ENCODE measurements at places on chromosomes 2 and 18.

GRCh38 chr18:58896268-58896667, 31.6 kb downstream of the ZNF532 start:
- no peak for DNase-seq

DNA sequence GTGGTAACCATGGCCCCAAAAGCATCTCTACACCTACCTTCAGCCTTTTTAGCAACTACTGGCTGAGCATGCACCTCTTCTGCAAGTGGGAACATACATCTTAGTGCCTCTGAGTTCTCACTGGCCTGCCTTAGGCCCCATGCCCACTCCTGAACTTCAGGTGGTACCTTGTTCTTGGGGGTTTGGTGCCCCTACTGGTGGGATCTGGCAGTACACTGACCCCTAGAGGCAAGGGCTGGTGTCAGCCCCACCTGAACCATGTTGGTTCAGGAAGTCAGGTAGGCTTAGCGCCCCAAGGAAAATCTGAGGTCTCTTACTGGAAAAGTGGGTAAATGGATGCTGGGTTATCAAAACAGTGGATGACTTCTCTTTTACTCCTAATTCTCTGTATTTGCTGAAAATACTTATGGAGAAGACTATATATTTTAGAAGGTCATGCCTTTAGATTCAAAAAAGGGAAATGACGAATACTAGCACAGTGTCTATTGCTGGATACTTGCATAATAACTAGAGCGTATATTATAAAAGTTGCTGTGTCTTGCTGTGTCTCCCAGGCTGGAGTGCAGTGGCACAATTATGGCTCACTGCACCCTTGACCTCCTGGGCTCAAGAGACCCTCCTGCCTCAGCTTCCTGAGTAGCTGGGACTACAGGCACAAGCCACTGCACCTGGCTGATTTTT, 84.6 kb downstream of the RAB31 start:
- DNase-seq: no peak

DNA sequence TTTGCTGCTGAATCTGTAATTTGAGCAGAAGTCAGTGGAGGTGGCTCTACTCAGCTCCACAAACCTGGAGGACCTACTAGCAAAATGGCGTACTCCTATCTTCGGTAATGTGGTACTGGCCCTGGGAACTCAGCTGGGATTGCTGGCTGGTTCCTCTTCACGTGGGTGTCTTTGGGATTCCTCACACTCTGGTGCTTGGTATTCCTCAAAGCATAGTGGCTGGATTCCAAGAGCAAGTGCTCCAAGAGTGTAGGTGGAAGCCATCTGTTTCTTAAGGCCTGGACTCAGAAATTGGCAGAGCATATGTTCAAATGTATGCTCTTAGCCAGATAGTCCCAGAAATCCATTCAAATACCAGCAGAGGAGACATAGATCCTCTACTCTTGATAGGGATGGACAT, 281.9 kb upstream of the CDH7 start:
- no peak for DNase-seq

DNA sequence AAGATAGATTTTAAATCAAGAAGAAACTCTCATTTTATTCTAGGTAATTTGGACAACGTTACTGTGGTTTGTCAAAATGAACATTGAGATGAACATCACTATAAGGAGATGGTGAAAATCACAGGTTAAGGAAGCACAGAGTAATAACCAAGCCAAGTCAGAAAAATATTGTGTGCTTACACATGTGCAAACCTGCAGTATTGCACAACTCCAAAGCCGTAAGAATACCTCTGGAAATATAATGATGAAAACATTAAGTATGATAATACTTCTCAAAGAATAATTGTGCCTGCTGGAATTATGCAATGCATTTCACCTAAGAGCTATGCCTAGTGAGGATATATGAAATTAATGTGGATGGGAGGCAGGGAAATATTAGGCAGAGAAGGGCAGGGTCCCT, 21.1 kb upstream of the GALNT5 start:
- DNase-seq: no peak

DNA sequence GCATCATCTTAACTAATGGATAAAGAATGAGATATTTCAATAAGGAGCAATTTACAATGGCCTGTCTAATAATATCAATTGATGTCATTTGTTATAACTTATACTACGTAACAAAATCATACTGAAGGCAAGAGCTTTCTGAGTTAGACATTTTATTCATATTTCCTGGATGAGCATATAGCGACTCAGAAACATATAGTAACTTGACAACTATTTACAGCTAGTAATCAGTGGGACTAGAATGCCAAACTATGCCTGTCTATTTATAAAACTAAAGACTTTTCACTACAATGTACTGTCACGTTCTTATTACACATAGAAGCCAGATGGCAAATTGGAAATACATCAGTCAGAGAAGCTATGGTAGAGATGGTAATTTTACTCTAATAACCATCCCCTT, 766.2 kb upstream of the TMEFF2 start:
- no peak for DNase-seq

GRCh38 chr2:150486539-150487484, 655 bp downstream of the RND3 start:
- no peak for DNase-seq

GRCh38 chr2:96895746-96896651, 26.1 kb upstream of the SEMA4C start:
- DNase-seq: no peak

- DNase-seq: no peak
Measured at GRCh38 chr2:121529439-121530211, 1.1 kb upstream of the RNU4ATAC start.

DNA sequence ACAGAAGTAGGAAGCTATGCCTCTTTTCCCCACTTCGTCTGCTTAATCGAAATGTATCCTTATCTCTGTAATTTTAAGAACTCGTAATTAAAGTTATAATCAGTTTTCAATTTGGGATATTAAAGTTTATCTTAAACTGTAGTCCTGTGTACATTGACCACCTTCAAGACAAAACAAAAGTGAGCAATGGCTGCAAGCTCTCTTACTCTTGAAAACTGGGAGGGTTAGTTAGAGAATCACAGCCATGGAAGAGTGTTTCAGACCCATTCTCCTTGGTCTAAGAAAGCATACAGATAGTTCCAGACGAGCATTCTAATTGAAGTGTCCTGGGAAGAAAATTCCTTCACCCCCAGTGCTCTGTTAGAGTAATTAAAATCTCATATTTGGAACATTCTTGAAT, 2.0 kb downstream of the KCMF1 start:
- no peak for DNase-seq

DNA sequence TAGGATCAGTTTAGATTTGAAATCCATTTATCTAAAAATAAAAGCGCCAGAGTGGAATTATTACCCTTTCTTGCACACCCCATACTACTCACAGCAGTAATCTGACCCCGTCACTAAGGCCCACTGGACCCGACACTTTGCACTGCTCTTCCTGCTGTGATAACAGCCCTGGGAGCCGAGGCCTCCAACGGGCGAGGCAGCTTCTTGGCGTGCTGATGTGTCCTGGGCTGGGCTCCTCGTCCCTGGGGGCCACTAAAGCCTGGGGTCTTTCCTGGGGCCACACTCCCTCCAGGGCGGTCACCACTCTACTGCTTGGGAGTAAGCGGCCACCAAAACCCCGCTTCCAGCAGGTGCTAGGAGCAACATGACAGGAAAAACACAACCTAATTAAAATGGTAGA, 61.7 kb downstream of the ZAP70 start:
- DNase-seq: no peak

DNA sequence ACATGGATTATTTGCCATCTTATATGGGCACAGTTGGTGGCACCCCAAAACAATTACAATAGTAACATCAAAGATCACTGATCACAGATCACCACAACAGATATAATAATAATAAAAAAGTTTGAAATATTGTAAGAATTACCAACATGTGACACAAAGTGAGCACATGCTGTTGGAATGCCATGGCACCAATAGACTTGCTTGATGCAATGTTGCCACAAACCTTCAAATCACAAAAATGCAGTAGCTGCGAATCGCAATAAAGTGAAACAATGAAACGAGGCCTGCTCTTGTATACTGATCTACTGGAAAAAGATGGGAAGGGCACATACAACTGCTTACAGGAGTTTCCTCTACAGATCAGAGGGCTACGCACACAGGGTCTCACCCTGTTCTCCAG, 32.2 kb upstream of the AMMECR1L start:
- no peak for DNase-seq

- DNase-seq: no peak
Measured at GRCh38 chr18:2746274-2746673, 90.7 kb downstream of the SMCHD1 start.

DNA sequence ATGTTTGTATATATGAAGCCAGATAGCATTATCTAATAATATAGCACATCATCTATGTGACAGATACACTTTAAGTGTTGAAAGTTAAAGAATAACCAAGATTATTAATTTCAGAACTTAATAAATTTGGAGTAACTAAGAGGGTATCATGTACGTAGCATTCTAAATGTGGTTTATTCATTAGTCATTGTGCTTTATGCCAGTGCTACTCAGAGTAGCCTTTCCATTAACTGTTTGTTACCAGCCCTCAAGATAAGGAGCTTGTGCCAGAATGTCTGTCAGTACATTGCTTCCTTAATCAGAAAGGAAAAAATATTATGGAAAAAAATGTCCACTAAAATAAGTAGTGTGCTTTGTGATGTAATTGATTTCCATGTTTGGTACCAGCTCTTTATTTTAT, 94.9 kb upstream of the TWSG1 start:
- no peak for DNase-seq

DNA sequence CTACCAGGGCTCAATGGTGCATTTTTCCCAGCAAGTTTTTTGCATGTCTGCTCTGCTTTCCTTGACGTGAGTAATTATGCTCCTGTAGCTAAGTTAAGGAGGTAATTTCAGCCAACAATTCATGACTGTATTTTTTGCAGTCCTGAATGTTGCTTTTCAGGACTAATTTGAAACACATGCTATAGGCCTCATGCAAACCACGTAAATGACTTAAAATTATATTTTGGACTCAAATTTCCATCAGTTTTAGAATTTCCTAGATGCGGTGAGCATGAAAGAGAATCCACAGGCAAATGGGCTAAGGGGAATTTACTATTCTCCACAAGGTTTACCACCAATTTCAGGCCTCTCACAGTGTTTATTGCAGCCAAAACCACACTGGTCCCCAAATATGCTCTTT, 589.9 kb upstream of the LRRTM1 start:
- DNase-seq: no peak
